ENCODE measurements at places on chromosomes 7 and 10. TPM values are rescaled to one million over a fixed set of nuclear protein-coding genes. Genes with fewer than 3 reads are reported as not detected.

DNA sequence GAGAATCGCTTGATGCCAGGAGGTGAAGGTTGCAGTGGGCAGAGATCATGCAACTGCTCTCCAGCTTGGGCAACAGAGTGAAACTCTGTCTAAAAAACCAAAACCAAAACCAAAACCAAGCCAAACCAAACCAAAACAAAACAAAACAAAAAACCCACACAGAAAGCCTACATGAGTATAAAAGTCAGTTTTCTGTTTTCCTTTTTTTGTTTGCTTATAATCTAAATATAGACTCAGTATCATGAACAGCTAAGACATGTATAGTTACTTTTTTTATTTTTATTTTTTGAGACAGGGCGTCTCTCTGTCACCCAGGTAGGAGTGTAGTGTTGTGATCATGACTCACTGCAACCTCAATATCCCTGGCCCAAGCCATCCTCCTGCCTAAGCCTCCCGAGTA lies 16.8 kb upstream of the MTPN start:
- no peak for DNase-seq

GRCh38 chr10:96390460-96390864 lies 31.7 kb upstream of the OPALIN start:
- no peak for DNase-seq

DNA sequence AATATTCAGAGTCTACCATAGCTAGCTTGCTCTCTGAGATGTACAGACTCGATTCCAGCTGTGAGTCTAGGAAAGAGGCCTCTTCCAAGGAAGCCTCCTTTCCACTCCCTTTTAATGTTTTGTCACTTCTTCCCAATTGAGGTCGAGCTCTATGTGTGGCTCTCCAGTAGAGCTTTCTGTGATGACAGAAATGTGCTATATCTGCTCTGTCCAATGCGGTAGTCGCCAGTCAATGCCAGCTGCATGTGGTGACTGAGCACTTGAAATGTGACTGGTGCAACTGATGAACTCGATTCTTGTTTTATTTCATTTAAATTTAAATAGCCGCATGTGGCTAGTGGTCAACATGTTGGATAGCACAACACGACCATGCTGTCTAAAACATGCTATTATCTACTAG lies 387.0 kb upstream of the NRP1 start:
- DNase-seq = no peak

Gene SEMA4G
- total RNA-seq = 0.42 TPM

- DNase-seq = no peak
These were observed 85.3 kb upstream of the PCGF5 start for GRCh38 chr10:91135113-91135512.

Gene ASB10
- not detected for total RNA-seq

Gene CALHM3
- total RNA-seq = not detected

Gene NCF1
- total RNA-seq = not detected

GRCh38 chr7:153518201-153518984 lies 533.8 kb upstream of the DPP6 start:
- DNase-seq = no peak

- DNase-seq = no peak
These were observed 37.1 kb upstream of the NXPH1 start for GRCh38 chr7:8396294-8396693.

DNA sequence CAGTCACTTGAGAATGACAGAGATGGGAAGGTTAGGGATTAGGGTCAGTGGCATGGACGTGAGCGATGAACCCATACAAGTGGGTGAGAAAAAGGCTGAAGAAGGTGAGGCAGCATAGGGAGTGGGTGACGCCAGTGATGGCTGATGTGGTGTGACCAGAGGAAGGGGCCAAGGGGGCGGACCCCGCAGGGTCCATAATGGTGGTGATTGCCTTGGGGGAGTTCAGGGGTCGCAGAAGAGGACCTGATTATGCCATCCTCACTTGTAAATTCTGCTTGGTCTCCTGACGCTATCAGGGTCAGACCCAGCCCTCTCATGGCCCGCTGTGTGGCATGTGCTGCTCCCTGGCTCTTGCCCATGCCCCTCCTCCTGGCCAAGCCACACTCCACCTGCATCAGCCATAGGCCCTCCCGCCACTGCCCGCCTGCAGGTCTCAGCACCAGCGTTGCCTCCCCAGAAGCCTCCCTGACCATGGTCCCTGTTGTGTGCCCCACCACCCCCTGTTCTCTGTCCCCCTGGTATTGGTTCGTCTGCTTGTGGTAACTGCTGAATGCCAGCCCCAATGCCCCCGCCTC lies 235.7 kb downstream of the EBF3 start:
- DNase-seq = no peak

- no peak for DNase-seq
These were observed 179.6 kb downstream of the TCERG1L start for GRCh38 chr10:131131726-131132591.

DNA sequence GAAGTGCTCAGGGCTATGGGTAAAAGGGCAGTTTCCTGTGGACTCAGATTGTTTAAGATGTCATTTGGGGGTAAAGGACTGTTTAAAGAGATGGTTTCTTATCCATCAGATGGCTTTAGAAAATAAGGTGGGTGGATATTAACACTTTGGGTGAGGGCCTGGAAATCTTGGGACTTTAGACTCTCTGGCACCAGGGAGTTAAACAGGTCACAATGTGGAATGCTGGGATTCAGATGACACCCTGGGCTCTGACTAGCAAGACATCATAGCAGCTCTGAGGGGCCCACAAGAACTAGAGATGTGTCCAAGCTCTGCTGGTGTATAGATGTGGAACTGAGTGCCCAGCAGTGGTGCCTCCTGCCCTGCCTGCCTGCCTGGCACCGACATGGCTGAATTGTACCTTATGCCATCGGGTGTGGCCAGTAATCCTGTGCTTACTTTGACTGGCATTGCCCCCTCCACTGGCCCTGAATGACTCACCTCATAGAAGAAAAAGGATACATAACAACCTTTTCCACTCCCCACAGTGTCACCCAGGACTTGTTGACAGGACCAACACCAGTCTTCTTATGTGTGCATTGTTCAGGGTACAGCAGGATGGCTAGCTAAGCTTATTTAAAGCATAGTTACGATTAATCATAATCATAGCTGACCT lies 100.0 kb upstream of the PRR15 start:
- no peak for DNase-seq

- no peak for DNase-seq
These were observed 22.6 kb downstream of the HSPA12A start for GRCh38 chr10:116719804-116720203.
